Activated CD8-positive, alpha-beta T cell treated with anti-CD3 and anti-CD28 coated beads, Interleukin-2, amount 10 ng/mL, durations not matched to agents 7 days and 5 days (primary cell): ENCODE measurements at places on chromosomes 1 and 21.
A peak's percentile ranks its signal among the peaks of the same experiment; 100 is the strongest.

- no peak for DNase-seq
Measured at GRCh38 chr1:203295796-203296195, 9.5 kb upstream of the BTG2 start.

DNA sequence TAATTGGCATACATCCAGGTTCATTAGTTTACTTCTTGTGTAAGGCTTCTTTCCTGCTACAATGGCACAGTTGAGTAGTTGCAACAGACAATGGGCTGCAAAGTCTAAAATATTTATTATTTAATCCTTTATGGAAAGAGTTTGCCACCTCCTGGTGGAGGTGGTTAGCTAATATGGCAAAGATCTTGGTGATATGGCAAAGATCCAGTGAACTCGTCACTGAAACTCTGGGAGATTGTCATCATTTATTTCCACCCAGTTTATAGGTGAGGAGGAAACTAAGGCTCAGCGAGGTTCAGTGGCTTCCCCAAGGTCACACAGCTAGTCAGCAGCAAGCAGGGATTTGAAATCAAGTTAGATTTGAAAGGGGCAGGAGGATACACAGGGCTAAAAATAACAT is 16.1 kb upstream of the IFFO2 start:
- DNase-seq: no peak

DNA sequence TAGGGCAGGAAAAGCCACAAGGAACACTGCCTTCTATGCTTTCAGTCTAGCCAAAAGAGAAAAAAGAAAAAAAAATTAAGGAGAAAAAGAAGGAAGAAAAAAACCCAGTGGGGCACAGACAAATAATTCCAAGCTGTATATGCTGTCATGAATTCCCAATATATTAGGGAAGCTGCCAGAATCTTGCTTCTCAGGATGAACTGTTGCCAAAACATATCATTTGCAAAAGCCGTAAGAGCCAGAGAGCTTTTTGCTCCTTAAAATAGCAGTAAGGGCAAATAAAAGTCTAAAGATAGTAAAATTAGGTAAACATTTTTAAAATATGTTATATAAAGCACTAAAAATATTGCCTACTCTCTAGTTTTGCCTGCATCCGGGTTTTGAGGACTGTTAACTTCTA is 52.1 kb downstream of the PGM1 start:
- no peak for DNase-seq

- DNase-seq: no peak
Measured at GRCh38 chr1:94071976-94072375, 49.0 kb downstream of the ABCA4 start.

- no peak for DNase-seq
Measured at GRCh38 chr1:247182994-247183393, 11.2 kb upstream of the ZNF124 start.

DNA sequence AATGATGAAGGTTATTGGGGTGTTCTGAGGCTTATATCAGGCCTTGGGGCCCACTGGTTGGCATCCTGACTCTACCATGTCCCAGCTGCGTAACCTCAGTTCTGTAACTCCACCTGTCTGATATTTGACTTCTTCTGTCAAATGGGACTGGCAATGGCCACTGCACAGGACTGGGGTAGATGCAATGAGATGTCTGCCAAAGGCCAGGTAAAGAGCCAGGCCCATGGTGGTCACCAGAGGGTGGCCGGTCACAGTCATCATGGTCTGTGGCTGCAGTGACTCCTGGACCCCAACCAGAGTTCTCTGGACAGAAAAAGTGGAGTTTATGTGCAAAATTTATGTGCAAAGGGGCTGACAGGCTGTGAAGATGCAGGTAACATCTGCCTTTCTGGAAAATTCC is 173.3 kb downstream of the PTPRU start:
- no peak for DNase-seq

DNA sequence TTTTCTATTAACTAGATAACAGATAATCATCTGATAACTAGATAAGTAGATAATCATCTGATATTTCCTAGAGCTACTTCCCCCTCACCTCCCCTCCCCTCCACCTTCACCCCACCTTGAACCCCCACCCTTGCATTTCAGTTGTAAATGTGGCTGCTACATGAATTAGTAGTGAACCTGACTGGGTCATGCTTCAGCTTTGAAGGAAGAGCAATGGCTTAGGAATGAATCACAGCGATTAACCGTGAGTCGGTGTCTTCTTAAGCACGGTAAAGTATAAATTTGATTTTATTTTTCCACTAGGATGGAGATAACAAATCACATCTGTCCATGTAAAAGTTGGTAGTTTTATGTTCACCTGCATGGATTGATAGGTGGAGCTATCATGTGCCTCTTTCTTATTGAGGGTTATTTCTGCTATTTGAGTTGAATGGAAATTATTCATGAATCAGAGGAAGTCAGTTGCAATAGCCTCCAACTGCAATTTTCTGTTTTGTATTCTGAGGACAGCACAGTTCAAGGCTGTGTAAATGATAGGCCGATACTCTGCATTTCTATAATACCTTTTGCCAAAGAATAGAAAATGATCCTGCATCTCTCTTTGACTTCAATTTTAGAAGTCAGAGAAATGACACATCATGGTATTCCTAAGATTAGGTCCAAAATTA is 235.0 kb downstream of the PTGER3 start:
- no peak for DNase-seq

DNA sequence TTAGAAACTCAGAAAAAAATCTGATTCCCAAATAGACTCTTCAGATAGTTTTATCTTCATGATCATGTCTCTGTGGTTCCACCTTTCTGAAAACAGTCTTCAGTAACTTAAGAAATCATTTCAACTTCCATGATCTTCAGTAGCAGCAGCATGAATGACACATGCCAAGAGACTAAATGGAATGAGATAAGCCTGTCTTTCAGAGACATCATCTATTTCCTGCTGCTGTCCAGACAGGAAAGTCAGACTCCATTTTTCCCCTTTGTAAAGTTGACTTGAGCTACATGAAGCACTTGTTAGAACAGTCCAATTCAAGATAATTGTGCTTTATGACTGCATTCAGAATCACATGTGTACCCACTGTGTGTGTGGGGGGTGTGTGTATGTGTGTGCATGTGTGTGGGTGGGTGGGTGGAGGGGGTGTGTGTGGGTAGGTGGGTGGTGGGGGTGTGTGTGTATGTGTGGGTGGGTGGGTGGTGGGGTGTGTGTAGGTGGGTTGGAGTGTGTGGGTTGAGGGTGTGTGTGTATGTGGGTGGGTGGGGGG is 58.8 kb downstream of the CLIC4 start:
- no peak for DNase-seq

DNA sequence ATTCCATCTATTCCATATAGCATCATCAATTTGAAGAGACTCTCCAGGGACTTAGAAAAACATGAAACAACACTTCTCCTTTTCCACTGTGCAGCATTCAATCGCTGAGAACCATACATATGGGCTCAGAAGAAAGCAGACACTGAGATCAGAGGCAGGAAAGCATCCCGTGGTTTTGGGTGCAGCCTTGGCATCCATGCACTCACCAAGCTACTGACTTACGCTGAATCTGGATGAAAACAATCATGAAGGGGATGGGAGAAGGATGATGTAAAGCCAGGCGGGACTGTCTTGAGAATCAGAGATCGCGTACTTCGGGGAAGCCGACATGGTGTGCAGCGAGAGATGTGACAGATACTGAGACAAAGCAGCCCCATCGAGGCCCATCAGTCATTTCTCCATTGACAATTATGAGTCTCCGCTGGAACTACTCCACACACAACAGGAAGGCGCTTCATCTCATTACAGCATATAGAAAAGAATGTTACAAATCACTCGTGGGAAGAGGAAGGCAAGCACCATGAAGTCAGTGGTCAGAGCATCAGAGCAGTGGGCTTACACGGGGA is 2.3 kb upstream of the TIAM1 start:
- no peak for DNase-seq

DNA sequence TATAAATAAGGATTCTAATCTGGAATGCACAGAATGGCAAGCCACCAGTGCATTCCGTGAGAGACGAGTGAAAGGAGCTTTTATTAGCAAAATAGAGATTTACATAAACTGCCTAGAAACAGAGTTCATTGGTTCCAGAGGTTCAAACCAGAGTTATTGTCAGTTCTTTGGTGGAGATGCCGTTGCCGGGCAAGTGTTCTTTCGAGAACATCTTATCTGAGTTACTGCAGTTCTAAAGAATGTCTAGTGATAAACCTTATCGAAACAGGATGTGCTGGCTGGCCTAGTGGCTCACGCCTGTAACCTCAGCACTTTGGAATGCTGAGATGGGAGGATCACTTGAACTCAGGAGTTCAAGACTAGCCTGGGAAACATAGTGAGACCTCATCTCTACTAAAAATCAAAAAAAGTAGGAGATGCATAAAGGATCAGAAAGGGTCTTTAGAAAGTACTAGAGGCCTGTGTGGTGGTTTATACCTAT is 19.9 kb upstream of the EVI5 start:
- DNase-seq: no peak

DNA sequence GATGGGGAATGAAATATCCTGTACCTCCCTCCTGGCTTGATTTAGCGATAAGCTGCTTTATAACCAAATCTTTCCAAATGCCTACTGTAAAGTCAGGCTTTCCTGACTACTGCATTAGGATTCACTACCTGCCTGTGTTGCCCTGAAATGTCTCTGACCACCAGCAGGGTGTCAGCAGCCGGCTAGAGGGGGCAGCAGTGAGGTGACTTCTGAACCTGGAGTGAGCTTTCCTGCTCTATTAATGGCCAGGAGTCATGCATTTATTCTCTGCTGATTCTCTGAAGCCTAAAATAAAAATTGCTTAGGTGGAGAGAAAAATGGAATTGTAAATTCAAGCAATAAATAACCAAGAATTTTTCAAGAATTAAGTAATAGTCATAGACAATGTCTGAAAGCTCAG is 2.5 kb downstream of the BACE2 start:
- peak; percentile 53 for DNase-seq

DNA sequence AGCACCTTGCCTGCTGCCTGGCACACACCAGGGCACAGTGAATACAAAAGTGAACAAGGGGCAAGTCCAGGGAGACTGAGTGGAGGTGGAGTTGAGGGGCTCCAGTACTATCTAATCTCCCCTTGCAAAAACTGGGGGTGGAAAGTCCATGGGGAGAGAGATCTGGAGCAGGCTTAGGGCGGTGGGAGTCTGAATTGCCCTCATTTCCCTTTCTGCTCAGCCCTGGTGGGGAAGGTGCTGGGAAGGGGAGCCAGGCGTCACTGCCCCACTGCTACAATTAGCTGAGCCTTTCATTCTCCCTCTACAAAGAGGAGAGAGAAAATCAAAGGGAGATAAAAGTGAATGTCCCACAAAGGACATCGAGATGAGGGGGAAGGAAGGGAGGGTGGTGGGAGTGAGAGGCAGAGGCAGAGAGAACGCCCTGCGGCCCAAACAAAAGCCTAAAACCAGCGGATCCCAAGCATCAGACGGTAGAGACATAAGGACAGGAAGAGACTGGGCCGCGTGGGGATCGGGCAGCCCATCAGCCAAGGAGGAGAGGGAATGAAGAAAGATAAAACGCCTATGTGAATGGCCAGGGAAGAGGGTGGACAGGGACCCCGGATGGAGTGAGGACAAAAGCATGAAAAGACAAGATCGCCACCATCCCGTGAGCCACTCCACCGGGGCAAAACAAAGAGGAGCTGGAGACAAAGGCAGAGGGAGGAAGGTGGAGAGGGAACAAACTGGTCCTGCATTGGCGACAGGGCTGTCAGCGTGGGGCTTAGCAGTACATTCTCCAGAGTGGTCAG is 46.8 kb upstream of the SOX13 start:
- DNase-seq: no peak

DNA sequence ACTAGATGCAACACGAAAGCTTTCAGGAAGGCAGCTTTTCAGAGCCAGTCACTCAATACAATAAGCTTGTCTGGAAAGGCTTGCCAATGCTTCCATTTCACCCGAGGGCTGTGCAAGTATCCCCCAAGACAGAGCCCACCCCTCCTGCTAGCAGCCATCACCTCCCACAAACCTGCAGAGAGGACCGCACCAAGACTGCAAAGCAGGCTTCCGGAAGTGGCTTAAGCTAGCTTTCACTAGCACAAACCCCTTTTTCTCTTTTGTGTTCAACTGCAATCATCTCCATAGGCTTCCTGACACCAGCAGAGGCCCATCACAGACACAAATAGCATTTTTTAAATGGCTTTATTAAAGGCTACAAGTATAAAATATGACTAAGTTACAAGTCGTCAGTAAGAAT is 31.5 kb downstream of the C1orf198 start:
- DNase-seq: no peak

GRCh38 chr1:223249854-223250631 is 107.0 kb upstream of the TLR5 start:
- no peak for DNase-seq
